NCI-H1417 treated with DMSO at 0.1 percent for 48 hours (cell line): ENCODE measurements at places on chromosomes 3 and 15.

GRCh38 chr15:22735781-22736180 lies 50.7 kb upstream of the NIPA1 start:
- no peak for DNase-seq

GRCh38 chr3:141356046-141356445 lies 12.3 kb upstream of the ZBTB38 start:
- no peak for DNase-seq

GRCh38 chr3:177607589-177607988 lies 410.3 kb upstream of the TBL1XR1 start:
- DNase-seq: no peak

DNA sequence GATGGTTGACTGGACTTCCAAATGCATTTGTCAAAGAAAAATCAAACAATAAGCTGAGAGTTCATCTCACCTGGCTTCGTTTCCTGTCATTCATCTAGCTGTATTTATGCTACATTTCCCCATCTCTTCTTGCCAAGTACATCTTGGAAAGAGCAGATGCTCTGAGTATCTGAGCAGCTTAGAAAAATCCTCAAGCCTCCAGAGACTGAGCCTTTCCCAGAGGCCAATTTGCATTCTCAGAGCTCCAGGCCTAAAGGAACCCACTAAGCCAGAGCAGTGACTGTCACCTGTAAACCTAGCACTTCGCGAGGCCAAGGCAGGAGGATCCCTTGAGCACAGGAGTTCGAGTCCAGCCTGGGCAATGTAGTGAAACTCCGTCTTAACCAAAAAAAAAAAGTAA lies 100.5 kb downstream of the XXYLT1 start:
- DNase-seq: no peak

GRCh38 chr3:174102274-174102673 lies 704.7 kb downstream of the NLGN1 start:
- no peak for DNase-seq

GRCh38 chr3:192434186-192434585 lies 293.2 kb downstream of the FGF12 start:
- no peak for DNase-seq

DNA sequence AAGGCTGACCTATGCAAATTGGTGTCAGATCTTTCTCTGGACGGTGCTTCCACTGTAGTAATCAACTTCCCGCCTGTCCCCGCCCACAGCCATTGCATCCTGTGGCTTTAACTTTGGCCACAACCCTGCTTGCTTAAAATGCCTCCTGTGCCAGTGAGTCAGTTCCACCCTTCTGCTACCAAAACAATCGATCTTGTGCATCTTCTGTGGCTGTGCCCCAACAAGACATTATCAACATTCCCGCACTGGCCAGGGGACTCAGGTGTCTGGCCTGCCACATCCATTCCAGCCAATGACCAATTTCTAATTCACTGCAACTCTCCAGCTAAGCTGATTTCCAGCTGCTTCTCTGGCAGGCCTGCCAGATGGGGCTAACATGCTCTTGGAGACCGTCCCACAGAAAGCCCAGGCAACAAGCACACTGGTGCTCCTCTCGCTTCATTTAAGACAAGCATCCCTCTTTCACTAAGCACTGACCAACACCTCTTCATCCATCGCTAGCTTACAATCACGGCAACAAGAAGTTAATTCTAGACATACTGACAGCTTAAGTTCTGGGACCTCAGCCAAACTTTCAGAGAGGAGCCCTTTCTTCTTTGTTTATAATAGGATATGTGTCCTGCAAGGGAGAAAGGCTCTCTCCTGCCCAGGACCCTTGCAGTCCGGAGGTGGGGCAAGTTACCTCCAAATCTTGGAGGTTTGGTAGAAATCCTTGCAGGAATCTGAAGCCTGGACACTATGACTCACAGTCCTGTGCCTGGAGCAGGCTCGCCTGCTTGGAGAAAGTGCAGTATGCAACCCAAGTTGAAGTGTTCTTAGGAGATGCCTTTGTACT lies 6.7 kb downstream of the CA12 start:
- no peak for DNase-seq

DNA sequence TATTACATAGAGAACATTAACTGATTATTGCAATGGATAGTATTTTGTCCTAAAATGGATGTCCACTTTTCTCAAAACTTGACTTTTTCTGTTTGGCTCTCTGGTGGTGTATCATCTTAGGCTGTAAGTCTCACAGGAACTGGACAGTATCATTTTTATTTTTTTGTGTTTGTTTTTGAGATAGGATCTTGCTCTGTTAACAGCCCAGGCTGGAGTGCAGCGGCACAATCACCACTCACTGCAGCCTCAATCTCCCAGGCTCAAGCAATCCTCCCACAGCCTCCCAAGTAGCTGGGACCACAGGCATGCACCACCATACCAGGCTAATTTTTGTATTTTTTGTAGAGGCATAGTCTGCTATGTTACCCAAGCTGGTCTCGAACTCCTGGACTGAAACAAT lies 13.1 kb downstream of the CHST14 start:
- DNase-seq: no peak

DNA sequence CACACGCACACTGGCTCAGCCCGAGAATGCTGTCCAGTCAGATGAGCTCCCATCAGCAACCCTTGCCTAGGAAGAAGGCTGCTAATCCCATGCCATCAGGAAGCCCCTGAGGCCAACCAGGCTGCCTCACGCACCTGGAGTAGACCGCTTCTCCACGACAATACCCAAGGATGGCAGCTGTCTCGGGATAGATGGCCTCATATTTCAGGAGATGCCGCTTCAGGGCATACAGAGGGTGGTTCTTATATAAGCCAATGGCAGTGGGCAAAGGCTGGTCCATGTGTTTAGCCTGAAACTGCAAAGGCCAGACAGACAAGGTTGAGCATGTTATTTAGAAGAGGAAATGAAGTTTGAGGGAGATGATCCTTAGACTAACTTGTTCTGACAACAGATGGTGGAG lies 22.2 kb downstream of the XPC start:
- DNase-seq: no peak

- DNase-seq: no peak
These were observed 15.5 kb downstream of the TRIM59 start for GRCh38 chr3:160434071-160434470.

DNA sequence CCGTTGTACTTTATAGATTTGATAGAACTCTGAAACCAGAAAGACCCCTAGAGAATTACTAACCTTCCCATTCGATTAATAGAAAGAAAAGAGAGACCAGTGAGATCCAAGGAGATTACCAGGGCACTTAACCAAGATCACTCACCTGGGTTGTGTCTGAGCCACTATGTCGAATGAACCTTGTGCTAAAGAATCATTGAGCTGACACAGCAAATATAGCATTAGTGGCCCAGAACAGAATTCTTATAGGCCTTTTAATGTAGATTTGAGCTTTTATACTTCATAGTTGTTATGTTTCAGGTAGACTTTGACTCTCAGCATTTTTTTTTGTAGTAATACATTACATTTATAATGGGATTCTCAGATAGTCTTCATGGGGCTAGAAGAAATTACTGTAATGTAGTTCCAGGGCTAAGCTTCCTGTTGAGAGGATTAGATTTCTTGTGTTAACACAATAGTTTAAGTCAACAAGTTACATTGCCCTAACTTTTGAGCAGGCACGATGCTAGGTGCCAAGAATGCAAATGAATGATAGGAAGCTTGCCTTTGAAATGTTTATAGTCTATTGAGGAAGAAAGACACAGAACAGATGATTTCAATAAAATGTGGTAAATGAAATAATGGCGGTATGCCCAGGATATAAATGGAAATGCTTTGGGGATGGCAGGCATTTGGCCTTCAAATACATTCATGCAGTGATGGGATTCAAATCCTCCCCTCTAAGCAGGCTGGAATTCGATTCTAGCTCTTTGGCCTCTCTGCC lies 24.4 kb upstream of the ABHD10 start:
- DNase-seq: no peak

- no peak for DNase-seq
These were observed 529.7 kb downstream of the IGSF11 start for GRCh38 chr3:118504906-118505305.

DNA sequence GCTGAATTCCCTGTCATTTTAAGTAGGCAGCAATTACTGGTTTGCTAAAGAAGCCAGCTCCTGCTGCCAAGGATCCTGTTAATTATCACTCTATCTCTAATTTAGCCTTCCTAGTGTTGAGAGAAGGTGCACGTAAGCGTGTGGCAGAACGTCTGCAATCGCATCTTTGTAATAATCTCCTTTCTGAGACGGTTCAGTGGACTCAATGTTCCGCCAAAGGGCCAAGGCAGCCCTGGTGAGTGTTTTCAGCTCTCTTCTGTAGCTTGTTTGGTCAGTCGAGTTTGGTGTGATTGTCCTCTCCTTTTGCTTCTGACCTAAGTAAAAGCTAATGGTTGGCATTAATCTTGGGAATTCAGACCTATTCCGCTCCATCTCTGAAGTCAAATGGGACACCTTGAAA lies 24.2 kb downstream of the MITF start:
- no peak for DNase-seq

GRCh38 chr3:109563149-109563548 lies 225.8 kb upstream of the DPPA4 start:
- no peak for DNase-seq

- no peak for DNase-seq
These were observed 34.4 kb upstream of the SLC6A1 start for GRCh38 chr3:10957976-10958749.

DNA sequence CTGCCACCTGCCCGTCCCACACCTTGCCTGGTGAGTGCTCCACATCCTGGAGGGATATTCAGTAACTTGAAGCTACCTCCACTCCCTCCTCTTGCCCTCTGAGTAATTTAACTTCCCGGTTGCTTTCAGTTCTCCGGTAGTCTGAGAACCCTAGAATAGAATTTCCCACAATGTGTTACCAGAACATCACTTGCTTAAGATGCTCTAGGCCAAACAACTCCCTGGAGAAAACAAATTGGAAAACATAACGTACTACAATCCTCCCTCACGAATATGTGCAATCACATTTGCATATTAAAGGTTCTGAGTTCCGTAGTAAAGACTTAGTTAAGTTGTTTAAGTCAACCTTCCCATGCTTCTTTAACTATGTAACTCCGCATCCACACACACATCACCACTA lies 44.8 kb downstream of the SLCO2A1 start:
- no peak for DNase-seq

DNA sequence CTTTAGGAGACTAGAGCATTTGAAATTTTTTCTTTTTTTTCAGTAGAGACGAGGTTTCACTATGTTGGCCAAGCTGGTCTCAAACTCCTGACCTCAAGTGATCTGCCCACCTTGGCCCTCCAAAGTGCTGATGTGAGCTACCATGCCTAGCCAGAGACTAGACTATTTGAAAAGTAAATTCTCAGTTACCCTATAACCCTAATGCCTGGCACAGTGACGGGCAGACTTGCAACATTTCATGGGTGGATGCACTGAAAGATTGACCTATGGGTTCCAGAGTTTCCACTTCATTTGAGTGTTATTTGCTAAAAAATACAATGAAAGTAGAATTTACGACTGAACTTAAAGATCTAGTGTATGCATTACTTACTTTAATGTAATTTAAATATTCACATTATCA lies 45.7 kb upstream of the LIPC start:
- no peak for DNase-seq

DNA sequence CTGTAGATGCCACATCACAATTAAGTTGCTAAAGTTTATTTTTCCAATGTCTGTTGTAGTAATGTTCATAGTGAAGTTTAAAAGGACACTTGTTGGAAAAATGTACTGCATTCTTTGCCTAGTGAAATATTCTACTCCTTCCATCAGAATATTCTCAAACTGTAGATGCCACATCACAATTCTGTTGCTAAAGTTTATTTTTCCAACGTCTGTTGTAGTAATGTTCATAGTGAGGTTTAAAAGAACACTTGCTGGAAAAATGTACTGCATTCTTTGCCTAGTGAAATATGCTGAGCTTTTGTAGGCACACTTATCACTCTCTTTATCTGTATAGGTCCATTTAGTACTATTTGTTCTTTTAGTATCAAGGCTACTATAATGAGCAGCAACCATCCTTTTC lies 836.1 kb downstream of the NAALADL2 start:
- no peak for DNase-seq

DNA sequence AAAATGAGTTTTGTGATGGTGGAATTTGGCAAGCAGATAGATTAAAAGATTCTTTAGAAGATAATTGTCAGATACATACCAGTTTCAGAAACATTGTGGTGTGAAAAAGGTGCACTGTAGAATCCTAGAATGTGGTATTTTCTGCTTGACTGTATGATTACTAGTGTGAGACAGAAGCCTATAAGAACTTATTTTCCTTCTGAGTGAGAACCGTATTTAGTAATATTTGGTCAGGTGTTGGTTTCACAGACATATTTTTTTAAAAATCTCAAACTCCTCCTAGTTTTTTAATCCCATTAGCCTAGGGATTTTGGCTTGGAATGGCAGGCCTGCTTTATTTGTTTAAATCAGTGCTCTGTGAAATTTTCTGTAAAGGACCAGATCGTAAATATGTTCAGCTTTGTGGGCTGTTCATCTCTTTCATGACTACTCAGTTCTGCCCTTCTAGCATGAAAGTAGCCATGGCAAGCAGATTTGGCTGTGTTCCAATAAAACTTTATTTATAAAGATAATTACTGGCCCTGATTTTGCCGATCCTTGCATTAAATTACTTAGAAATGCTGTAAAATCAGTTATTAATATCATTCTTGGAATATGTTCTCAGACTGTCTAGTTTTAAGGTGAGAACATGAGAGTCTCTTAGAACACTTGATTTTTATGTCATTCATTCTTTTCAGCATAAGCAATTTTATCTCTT lies 205.1 kb downstream of the ITPR1 start:
- DNase-seq: no peak

DNA sequence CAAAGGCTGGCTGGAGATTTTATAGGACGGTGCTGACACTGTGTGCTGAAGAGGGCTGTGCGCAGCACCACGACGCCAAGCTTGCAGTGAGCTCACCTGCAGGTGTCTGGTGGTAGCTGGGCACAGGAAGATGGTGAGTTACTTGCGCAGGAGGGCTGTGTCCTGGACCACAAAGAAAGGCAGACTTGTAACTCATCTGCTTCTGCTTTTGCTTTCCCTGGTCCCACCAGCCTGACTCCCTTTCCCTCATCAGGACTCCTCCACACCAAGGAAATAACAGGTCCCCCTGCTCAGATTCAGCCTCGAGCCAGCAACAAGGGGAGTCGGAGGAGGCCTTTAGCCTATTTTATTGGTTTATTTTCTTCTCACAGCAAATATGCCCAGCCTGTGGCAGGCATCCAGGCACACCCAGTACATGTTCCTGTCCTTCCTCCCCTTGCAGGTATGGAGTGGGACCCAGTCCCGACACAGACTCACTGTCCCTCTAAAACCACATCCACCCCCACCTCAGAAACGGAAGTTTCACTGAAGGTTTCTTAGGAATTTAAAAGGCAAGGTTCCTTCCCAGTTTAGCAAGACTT lies 35.6 kb upstream of the FLNB start:
- no peak for DNase-seq

DNA sequence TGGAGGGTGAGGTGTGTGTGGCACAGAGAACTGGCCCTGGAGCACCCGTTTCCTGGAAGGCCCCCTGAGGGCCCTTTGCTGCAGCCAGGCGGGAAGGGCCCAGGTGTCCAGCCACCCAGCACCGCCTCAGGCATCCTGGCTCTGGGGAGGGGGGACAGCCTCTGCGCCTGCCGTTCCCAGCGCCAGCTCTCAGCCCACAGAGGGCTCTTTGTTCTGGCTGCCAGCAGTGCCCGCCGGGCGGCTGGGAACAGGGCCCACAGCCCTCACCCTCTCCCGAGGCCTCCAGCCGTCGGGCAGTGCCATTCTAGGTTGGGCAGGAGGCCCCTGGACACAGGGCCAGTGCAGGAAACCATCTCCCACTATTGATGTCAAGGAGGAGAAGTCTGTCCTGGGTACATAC lies 8.3 kb downstream of the SLC38A3 start:
- no peak for DNase-seq

GRCh38 chr3:32421991-32422859 lies 30.6 kb downstream of the CMTM7 start:
- no peak for DNase-seq
